Anterior cingulate cortex (tissue), 58 donors: ENCODE measurements at places on chromosomes 7 and 10.

- no peak for DNase-seq
Observed at GRCh38 chr7:151060113-151060415, 675 bp downstream of the SLC4A2 start.

DNA sequence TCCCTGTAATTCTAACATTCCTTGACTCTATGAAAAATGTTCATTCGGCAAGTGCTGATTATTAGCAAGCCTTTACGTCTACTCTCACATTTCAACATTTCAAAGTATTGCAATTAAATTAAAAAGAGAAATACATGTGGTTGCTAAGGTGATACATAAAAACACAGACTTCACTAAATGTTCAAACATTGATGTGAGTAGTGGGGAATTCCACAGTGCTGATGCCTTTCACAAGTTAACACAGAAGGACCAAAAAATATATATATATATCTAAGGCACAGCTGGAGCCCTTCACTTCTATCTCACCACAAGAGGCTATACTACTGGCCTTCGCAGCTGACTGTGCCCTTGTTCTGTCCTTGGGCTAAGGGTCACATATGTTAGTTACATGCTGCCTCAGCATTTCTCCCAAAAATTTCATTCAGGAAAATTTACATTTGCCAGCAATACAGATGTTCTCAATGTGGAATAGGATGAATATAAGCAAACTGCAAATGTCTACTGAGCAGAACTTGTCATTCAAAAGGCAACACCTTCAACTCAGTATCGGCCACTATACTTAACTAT, 13.9 kb downstream of the CTTNBP2 start:
- DNase-seq, result no peak

DNA sequence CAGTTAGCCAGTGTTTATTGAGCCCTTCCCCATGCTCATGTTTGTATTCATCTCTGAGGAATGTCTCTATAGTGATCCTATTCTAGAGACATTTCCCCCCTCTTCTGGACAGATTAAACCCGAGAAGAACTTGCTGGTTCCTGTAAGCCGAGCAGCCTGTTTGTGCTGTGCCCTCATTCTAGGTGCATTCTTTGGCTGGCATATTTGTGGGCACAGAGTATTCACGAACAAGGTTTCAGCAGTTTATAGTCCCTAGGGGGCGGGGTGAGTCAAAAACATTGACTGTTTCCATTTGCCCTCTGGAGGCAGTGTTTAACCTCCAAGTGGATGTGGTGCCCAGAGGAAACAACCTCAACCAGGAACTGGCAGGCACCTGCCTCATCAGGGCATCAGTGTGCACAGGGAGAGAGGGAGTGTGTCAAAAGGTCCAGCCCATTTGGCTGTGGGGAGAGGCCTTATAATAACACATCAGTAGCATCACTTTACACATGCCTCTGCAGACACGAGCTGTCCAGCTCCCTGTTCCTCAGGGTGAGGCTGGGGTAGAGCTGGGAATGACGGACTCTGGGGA, 273.3 kb upstream of the LRGUK start:
- DNase-seq, result no peak

- DNase-seq, result no peak
Observed at GRCh38 chr10:49651039-49651835, 28.2 kb upstream of the C10orf53 start.

DNA sequence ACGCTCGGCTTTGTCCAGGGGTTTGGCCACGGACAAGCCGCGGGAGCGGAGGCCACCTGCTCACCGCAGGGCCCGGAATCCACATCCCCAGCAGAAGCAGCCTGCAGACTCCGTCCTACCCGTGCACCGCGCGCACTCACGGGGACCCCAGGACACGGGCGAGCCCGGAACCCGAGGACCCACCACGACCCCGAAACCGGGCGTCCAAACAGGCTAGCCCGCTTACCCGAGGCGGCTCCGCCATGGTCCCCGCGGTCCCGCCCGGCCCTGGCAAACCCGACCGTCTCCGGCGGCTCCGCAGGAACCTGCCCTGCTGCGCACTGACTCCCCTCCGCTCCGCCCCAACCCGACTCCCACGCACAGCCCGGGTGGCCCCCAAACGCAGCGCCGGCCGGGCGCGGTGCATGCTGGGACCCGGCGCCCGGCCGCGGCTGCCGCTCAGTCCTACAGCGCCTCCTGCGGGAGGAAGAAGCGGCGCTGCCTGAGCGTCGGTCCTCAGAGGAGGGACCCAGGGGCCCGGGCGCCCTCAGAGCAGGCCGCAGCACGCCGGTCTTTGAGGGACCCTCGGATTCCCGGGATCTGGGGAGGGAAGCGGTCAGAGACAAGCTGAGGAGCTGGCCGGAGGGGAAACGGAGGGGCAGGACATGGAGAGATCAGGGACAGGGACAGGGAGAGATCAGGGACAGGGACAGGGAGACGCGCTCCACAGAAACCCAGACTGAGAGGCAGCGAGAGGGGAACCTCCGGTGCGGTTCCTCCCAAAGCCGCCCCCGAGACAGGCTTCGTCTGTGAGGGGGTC, at the start of gene ZNF786:
Gene ZNF786, minus strand, starts transcription at position 322 of the 799 bp plus-strand sequence. Its CDS starts 78 bp downstream, at position 244.
- DNase-seq, result peak; percentile 87

DNA sequence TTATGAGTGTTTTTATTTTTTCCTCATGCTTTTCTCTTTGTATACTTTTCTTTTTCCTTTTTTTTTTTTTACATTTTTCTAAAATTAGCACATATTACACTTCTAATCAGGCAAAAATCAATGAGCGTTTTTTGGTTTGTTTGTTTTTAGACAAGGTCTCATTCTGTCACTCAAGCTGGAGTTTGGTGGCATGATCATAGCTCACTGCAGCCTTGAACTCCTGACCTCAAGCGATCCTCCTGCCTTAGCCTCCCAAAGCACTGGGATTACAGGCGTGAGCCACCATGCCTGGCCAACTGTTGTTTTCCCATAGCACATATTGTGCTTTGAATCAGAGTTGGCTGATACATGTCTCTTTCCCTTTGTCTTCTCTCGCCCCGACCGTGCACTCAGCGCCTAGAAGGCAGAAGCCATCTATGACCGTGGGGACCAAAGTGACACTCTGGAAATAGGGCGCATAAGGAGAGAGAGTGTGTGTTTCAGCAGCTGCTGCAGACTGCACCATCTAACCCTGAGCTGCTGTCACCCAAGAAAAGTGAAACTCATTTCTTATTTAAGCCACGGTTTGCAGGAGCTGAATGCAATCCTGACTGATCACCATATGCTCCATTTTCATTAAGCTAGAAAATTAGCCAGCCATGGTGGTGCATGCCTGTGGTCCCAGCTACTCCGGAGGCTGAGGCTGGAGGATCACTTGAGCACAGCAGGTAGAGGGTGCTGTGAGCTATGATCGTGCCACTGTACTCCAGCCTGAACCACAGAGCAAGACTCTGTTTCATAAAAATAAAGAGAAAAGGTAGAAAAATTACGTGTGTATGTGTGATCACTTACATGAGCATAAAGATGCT, 41.4 kb upstream of the GTF2I start:
- DNase-seq, result no peak

DNA sequence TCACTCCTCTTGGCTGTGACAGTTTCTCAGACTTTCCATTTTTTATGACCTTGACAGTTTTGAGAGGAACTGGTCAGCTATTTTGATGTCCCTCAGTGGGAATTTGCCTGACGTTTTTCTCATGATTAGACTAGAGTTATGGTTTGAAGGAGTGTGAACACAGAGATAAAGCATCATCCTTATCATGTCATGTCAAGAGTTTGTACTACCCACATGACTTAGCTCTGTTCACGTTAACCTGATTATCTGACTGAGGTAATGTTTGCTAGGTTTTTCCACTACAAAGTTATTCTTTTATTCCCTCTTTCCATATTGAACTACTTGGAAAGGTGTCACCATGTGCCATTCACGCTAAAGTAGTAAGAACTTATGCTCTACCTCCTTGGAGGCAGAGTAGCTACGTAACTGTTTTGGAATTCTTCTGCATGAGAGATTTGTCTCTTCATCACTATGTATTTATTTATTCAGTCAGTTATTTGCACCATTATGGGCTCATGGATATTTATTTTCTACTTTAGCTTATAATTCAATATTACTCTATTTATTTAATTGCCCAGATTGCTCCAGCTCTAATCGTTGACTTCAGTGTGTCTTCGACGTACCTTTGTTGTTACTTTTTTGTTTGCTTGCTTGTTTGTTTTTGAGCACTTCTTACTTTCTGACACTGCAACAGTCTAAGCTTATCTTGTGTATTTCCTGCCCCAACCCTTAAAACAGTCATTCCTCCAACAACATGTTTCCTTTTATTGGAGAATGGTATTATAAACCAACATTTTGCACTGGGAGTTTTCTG, 50.4 kb downstream of the CPED1 start:
- DNase-seq, result no peak

GRCh38 chr7:25031007-25031406, 51.0 kb upstream of the OSBPL3 start:
- DNase-seq, result no peak

- DNase-seq, result no peak
Observed at GRCh38 chr7:1942243-1942940, 272.3 kb downstream of the ELFN1 start.

DNA sequence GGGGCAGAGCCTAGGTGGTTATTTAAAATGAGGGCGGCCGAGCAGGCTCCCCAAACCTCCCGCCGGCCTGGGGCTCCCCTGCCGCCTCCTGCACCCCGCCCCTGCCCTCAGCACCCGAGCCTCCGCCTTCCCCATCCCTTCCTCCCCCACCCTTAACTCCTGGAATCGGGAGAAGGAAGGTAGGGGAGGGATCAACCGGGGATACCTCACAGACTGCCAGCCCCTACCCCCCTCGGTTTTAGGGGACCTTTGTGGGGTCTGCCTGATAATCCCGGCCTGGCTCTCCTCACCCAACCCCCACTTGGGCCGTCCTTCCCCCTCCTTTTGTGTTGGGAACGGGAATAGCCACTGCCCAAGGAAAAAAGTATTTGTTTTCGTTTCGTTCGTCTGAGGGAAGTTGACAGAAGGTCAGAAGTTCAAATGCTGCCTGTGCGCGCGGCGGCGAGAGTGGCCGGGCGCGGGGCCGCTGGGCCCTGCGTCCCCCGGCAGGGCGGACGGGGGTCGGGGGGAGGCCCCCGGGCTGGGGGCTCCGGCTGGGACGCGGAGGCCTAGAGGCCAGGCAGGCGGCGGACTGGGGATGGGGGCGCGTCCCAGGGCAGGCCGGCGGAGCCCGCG, 2.8 kb downstream of the SHH start:
- no peak for DNase-seq

- DNase-seq, result no peak
Observed at GRCh38 chr10:100803908-100804307, 58.5 kb downstream of the PAX2 start.

- DNase-seq, result no peak
Observed at GRCh38 chr7:51158742-51159445, 157.7 kb downstream of the COBL start.

- DNase-seq, result no peak
Observed at GRCh38 chr10:72065439-72066025, 22.8 kb downstream of the SPOCK2 start.

- no peak for DNase-seq
Observed at GRCh38 chr10:101835362-101835761, 8.2 kb downstream of the KCNIP2 start.

DNA sequence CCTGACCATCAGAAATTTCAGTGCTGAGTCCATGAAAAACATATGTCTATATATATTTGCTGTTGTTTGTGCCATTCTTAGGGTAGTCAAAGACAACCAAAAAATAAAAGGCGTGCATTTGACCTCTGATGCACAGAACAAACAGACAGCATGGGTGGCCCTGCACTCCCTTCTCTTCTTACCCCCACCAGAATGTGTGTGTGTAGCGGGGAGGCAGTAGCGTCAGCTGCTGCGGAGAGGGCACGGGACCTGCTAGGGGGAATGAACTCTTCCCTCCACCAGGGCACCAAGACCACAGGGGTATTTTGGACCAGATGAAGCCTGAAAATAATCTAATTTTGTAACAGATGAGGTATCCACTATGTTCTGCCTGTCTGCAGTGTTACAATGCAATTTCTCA, 277.7 kb upstream of the ZNF32 start:
- DNase-seq, result no peak

DNA sequence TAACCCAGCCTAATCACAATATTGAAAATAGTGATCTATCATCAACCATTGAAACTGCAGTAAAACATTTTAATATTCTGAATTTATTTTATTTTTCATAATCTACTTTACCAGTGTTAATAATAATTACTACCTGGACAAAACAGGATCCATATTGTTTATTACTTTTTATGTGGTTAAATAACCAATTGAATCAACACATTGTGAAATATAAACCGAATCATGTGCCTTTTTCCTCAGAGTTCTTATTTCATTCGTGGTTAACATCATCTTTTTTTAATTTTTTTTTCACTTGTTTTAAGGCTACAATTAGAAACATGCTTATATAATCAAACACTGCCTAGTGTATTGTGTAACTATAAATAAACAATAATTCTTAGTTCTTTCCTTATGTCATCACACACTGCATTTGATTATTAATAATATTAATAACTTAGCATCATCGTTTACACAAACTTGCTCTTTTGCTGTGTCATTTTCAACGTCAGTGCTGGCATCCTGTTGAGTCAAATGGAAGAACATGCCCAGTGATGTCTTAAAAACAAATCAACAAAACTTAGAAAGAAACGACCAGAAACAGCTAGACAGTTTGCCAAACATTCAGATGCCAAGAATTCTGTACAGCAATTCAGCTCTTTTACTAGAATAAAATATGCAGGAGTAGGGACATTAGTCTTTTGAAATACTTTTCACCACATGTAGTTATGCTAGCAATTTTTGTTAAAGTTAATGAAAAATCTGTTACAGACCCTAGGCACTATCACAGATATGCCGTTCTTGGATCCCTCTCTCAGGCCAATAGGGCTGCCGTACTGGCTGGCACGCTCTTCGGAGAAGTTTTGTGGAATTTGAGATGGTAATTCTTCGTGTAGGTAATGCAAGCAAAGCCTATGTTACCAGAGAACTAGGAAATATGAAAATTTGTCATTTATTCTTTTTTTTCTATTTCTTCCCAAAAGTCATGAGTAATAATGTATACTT, 330.4 kb upstream of the SEMA3A start:
- DNase-seq, result no peak

DNA sequence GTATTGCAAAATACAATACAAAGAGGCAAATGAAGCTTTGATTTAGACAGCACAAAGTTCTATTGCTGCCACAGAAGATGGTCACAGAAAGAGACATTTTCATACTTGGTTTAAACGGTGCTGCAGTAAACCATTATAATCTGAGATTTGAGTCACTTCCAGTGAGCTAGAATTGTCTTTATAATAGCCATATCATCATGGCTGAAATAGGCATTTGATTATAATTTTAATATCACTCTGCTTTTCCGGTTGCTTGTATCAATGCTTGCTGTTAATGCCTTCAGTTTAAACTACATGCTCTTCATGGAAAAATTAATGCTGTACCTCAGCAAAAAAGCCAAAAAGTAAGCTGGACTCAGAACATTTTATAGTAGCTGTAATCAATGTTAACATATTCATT, 48.5 kb downstream of the CPEB3 start:
- DNase-seq, result no peak

- DNase-seq, result no peak
Observed at GRCh38 chr7:24763303-24763901, 6.1 kb upstream of the GSDME start.

- no peak for DNase-seq
Observed at GRCh38 chr10:94583124-94583523, 37.5 kb downstream of the HELLS start.

GRCh38 chr10:73782749-73783085, 869 bp downstream of the CHCHD1 start:
- no peak for DNase-seq

GRCh38 chr10:34081948-34082347, 733.1 kb downstream of the PARD3 start:
- DNase-seq, result no peak

- no peak for DNase-seq
Observed at GRCh38 chr7:96300502-96300901, 21.4 kb downstream of the SLC25A13 start.

GRCh38 chr7:5429857-5430611, 6.4 kb upstream of the TNRC18 start:
- no peak for DNase-seq
